Coronary artery (tissue), 2 donors: ENCODE measurements at places on chromosomes 12 and 14.

GRCh38 chr12:26611598-26611997 lies 221.4 kb downstream of the ITPR2 start:
- no peak for DNase-seq

GRCh38 chr12:76820888-76821482 lies 57.1 kb downstream of the ZDHHC17 start:
- no peak for DNase-seq

GRCh38 chr14:31920989-31921650 lies 156.0 kb upstream of the ARHGAP5 start:
- DNase-seq: no peak

DNA sequence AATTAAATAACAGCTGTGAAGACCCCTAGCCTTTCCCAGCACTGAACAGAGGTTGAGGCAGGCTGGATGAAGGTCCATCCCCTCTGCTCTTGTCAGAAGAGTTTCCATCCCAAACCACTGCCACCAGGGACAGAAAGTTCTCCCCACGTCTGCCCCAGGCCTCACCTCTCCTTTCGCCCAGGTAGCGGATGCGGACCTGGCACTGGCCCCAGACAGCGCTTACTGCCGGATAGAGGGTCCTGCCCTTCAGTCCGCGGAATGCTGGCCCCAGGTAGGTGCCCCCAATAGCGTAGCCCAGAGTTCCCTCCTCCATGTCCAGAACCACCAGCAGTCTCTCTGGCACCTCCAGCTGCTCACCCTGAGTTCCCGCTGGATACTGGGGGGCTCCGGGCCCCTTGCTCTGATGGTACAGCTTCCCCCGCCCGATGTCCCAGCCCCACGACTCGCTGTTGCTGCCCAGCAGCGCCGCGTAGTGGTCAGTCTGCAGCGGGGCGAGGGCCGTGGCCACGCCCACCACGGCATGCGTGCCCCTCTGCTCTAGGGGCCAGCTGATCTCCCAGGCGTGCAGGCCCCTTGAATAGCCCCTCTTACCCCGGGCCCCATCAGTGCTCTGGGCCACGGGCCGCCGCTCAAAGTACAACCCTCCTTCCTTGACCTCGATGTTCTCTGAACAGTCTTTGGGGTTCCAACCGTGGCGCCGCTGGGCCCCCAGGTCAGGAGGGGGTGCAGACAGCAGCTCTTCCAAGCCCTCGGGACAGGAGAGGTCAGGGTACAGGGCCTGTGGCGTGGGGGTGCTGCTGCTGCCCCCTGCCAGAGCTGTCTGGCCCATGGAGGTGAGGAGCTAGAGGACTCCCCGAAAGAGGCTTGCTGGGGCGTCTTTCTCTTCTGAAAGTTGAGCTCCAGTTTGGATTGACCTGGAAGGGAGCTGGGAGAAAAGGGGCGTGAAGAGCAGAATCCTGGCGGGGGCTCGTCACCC lies 742 bp downstream of the SPSB2 start:
- DNase-seq: peak; percentile 89

DNA sequence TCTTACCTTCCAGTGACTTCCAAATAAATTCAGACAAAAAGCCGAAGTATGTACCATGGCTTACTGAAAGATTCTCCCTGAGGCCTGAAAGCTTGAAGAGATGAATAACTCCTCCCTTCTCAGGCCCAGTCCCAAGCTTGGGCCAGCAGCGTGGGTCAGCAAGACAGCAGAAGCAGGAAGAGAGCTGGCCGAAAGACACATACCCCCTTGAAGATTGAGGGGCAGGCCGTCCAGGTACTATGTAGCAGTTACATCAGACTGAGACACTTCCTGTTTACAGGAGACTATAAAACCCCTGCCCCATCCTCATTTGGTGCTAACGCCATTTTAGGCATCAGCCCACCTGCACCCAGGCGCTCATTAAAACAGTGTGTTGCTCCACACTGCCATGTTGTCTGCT lies 15.0 kb downstream of the NDUFA12 start:
- no peak for DNase-seq

GRCh38 chr12:70534466-70534865 lies 102.8 kb downstream of the PTPRB start:
- DNase-seq: no peak

DNA sequence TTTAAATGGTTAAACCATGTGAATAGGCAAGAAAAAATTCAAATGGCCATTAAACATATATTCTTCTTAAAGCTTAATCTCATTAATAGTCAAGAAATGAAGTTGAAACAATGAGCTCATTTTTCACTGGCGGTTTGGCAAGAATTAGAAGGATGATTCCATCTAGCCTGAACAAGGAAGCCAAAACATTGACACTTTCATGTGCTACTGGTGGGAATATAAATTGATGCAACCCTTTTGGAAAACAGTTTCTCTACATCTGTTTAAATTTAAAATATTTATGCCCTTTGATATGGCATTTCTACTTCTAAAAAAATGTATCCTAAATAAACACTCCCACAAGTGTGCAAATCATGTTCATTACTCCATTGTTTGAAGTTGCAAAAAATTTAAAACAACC lies 174.7 kb upstream of the HIF1A start:
- DNase-seq: no peak
